ENCODE measurements at places on chromosomes 11 and 22.

GRCh38 chr11:23097891-23098290 lies 237.6 kb upstream of the CCDC179 start:
- no peak for DNase-seq

GRCh38 chr11:61035526-61035835 lies 64.0 kb downstream of the CD6 start:
- no peak for DNase-seq

- DNase-seq = no peak
Observed at GRCh38 chr11:132993991-132994502, 538.3 kb downstream of the OPCML start.

DNA sequence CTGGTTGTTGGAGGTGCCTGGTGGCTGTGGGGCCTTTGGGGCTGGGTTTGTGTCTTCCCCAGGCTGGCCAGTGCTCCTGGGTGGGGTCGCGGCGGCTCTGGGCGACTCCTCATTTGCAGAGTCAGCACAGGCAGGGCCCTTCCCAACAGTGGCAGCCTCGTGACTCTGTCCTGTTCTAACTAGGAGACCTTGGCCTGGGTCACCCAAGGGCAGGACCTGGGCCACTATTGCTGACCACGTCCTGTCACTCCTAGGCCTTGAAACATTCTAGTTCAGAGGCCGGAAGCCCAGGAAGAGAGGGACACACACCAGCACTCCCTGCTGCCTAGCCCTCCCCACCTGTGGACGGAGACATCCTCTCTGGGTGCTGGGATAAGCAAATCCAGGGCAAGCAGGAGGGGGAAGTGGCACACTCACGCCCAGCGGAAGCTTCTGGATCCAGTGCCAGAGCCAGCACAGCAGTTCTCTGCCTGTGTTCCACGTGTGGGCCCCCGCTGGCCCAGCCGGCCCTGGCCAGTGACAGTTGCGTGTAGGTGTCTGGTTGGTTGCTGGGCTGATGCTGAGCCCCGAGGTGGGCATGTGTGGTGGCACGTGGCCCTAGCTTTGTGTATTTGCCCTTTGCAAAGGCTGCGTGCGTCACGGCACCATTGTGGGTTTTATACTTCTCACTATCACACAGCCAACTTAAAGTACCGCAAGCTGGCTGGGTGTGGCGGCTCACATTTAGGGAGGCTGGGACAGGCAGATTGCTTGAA lies 4.3 kb upstream of the CHID1 start:
- DNase-seq = peak; percentile 44

- no peak for DNase-seq
Observed at GRCh38 chr11:92123540-92123939, 101.1 kb upstream of the FAT3 start.

DNA sequence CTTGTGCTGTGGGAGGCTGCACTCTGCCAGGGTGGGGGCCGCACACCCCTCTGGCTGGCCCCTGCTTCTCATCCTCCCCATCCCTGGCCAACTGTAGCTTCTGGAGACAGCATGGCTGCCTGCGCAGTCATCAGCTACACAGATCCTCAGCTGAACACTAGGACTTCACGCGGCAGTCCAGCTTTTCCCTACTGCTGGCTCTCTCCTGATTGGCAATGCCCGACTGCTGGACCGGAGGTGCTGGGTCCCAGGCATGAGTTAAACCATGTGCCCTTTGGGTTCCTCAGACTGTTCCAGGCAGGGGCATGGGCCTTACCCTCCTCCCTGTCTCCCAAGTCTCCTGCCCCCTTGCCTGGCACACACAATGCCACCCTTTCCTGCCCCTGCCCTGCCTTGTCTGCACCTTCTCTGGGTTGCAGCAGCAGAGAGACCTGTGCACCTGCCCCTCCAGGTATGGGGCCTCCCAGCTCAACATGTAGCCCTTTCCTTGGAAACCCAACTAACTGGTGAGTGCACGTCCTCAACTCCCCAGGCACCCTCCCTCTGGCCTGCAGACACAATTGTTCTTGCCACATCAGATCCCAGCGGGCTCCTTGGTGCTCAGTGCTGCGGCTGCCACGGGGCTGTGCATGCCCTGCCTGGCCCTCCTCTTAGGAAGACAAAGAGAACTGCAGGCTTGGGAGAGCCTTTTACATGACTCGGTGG lies 1039.2 kb downstream of the TBC1D22A start:
- no peak for DNase-seq

GRCh38 chr11:118436639-118437207 lies 431 bp downstream of the KMT2A start:
- DNase-seq = no peak

DNA sequence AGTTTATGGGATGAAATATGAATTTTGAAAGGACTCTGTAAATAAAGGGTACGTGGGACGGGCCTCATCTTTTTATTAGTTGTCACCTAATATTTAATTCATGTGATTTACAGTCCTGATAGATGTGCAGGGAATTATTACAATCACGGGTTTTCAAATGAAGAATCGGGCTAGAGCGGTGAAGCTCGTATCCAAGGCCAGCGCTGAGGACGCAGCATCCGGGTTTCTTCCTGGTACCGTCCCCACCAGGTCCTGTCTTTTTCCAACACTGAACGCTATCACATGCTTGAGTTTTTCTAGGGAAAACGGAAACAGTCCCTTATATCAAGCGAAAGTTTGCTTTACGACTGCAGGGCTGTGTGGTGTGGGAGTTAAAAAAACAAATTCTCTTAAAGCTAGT lies 787 bp downstream of the SMDT1 start:
- DNase-seq = peak; percentile 70

- DNase-seq = no peak
Observed at GRCh38 chr11:33197915-33198727, 36.8 kb upstream of the CSTF3 start.

GRCh38 chr11:27997344-27997743 lies 110.6 kb downstream of the KIF18A start:
- DNase-seq = no peak

- DNase-seq = no peak
Observed at GRCh38 chr11:69896250-69896649, 77.0 kb upstream of the FGF3 start.

DNA sequence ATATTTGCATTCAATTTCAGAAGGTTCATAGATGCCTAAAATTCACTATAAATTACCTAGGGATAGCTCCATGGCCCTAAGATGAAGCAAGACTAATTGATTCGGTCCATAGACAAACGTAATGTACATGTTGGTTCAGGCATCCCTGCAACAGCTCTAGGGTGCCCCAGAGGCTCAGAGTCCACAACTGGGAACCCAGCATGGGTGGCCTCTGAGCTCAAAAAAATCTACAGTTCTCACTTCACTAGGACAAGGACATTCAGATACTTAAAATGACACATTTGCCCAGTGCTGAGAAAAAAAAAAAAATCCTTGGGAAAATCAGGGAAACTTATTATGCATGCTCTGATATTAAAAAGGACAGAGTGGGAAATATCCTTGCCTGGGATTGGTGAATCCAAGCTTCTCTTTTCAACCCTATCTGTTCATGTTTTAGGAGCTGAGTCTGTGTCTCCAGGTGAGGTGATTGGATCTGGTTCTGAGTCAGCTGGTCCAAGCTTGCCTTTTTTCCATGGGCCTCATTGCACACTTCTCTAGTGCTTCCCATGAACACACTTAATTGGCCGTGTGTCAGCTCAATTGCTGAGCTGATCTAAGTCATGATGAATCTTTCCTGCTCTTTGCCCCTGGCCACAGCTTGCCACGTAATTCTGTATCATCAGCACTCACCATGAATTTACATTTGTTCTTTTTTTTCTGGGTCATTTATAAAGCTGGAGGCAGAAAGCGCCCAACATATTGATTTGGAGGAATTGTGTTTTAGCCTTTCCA lies 116.3 kb upstream of the RCN1 start:
- no peak for DNase-seq

DNA sequence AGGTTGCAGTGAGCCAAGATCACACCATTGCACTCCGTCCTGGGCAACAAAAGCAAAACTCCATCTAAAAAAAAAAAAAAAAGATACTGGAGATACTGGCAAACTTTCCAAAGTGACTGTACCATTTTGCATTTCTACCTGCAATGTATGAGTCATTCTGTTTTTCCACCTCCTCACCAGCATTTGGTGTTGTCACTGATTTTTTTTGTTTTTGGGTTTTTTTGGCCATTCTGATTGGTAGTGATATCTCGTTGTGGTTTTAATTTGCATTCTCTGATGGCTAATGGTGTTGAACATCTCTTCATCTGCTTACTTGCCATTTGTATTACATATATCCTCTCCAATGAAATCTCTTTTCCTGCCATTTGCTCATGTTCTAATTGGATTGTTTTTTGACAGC lies 12.0 kb upstream of the RBX1 start:
- no peak for DNase-seq

DNA sequence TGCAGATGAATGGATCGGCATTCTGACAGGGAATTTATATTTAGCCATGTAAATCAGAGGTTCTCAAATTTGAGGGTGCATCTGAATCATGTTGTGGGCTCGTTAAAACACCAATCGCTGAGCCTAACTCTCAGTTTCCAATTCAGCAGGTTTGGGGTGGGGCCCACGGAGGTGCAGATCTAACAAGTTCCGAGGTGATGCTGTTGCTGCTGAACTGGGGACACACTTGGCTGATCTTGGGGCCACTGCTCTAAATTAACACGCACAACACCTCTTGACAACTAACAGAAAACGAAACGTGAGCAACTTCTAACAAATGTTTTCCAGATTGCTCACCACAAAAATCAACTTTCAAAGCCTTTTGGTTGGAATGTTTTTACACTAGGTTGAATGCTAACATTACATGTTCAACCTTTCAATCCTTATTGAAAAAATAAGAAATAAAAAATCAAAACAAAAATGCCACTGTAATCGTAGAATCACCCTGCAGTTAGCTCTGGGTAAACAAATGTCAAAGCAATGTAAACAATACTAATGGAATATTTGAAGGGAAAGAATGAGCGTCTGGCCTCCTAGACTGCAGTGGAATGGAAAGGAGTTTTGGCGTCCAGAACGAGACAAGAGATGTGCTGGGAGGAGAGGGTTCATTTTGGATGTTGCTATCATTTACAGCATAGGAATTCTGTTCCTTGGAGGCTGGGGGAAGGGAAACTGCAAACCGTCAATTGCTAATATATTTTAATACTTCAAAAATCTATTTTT lies 68.3 kb upstream of the SLC6A5 start:
- DNase-seq = no peak

DNA sequence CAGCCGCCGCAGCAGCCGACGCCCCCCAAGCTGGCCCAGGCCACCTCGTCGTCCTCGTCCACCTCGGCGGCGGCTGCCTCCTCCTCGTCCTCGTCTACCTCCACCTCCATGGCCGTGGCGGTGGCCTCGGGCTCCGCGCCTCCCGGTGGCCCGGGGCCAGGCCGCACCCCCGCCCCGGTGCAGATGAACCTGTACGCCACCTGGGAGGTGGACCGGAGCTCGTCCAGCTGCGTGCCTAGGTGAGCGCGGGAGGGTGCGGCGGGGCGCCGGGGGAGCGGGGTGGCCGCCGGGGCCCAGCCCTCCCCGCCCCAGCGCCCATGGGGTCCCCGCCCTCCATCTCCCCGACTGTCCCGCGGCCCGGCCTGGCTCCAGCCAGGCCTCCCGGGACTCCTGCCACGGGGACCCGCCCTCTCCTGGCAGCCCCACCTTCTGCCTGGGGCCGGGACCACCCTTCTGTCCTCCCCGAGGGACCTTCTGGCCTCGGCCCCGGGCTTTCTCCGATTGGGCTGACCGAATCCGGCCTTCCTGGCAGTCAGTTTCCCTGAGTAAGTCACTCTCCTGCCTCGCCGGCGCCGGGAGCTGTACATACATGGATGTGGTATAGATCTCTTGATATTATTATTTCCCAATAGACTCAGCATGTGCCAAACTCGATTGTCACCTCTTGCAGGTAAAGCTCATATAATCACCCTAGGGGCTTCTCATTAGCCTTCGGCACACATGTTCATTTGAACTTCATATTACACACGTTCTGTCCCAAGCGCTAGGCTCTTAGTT lies 720 bp downstream of the PACS1 start:
- DNase-seq = no peak

DNA sequence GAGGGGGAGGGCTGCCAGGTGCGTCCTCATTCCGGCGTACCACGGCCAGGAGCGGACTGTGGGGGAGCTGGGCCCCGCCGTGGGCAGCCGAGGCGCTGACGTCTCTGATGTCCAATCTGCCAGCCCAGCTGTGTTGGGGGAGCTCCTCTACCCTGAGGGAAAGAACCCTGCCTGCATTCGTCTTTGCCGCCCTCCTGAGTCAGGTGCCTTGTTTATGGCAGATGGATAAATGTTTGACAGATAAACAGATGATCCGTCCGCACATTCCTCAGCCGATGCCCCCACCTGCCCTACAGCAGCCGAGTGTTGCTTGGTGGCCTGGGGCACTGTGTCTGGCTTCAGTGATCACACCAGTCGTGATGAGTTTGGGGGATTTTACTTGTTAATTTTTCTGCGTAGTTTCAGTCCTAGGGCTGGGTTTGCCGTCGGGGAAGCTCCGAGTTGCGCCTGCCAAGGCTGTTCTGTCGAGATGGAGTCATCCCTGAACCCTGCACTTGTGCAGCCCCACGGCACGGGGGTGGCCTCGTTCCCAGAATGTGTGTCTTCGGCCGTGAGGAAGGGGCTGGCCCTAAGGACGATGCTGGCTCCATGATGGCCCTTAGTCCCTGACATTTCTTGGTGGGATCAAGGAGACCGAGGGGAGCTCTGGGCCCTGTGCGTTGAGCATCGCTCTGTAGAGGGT lies 1083.9 kb downstream of the BRD1 start:
- DNase-seq = peak; percentile 27

DNA sequence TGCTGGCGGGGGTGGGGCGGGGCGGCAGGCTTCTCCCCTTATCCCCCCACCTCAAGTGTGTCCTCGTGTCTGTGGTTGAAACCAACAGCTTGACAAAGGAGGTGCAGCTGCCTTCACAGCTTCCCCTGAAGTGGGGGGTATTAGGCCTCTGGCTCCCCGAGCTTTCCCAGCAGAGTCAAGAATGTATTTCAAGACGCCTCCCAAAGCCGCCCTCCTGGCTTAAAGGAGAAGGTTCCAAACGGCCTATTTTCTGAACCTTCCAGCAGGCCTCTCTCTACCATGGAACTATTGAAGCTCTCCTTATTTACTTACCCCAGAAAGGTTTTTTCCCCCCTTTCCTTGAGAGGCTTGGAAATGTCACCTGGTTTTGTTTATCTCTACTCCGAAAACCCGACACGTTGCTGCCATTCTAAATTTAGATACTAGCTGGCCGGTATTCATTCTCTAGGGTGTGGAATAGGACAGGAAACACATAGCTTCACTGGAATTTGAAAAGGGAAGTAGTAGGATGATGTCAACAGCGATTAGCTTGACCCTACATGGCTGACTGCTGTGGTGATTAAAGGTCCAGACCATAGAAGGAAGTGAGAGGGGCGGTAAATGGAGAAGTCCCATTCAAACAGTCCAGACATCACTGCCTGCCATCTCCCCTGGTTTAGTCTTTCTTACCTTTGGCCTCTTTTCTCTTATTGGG lies 671 bp upstream of the PICALM start:
- DNase-seq = no peak

DNA sequence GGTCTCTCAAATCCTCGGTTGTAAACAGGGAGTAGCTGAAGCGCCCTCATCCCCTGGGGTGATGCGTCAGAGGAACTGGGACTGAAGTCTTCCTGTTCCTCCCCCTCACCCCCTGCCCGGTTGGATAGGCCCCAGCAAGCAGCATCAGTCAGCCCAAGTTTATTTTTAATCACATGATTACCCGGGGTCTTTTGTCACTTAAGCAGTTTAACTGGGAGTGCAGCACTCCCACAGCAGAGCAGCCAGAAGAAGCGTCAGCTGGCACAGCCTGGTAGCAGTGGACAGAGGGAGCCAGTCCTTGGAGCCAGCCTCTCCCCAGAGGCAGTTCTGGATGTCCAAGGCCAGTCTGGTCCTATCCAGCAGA lies 342.1 kb downstream of the CTTN start:
- DNase-seq = no peak
